ENCODE measurements at places on chromosomes 16 and 17.

DNA sequence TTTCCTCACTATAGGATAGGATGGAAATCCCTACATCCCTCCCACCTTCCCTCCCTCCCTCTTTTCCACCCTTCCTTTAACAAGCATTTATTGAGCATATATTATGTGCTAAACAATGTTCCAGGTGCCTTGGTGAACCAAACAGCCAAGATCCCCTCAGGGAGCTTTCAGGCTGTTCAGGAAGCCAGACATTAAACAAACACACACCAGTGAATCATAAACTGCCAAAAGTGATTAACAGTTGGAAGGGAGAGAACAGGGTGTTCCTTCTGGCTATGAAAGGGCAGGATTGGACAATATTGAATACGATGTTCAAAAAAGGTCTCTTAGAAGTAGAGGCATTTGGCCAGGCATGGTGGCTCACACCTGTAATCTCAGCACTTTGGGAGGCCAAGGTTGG lies 22.8 kb upstream of the CNEP1R1 start:
- no peak for DNase-seq

GRCh38 chr16:66919569-66920298 lies 1.0 kb upstream of the CDH16 start:
- no peak for DNase-seq

- DNase-seq: no peak
Observed at GRCh38 chr16:24522751-24523150, 16.6 kb upstream of the RBBP6 start.

- no peak for DNase-seq
Observed at GRCh38 chr16:86723689-86724088, 145.3 kb downstream of the FOXL1 start.

GRCh38 chr17:67283731-67284516 lies 38.9 kb upstream of the HELZ start:
- DNase-seq: no peak

DNA sequence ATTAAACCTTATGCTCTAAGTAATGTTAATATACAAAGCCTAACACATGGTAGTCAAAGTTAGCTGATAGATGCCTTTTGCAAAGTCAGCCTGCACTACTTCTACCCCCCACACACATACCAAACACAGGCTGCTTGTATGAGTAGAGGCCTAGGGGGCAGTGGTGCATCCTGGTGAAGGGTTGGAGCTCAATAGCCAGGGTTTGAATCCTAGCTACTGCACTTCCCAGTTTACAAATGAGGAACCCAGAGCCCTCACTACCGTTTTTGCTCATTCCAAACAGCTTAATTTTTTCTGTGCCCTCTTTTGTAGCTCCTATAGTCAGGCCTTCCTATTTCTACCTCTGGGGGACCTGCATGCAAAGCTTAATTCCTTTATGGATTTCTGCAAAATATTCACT lies 18.9 kb upstream of the HYDIN start:
- no peak for DNase-seq

DNA sequence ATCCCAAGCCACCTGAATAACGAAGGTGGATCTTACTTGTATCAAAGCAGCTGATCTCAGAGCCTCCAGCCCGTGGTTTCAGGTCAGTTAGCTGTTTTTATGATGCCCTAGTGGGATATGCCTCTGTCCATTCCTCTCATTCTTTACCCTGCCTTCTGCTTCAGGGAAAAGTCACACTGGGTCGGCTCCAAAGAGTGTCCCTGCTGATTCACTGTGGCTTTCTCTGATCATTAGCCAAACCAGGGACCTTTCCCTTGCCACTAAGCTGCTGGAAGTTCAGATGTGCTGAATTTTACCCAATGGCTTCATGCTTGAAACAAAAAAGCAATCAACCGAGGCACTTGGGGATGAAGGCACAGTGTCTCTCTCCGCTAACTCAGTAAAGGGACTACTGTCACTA lies 170.2 kb upstream of the SALL1 start:
- DNase-seq: no peak

- peak; percentile 13 for DNase-seq
Observed at GRCh38 chr17:68592682-68593641, 8.2 kb downstream of the FAM20A start.

DNA sequence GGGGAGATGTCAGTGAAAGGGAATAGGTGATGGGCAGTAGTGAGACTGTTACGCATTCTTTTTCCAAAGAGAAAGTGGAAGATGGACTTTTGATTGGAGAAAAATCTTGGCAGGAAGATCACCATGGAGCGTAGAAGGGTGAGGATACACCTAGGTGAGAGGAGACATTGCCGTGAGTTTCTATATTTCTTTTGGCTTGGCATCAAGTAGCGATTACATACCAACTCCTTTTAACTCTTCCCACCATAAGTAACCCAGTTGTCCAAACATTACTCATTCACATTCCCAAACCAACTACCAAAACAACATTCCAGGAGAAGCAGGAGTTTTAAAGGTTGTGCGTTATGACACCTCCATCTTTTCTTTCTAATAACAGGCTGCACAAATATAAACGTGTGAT lies 10.7 kb upstream of the KRT28 start:
- DNase-seq: no peak

DNA sequence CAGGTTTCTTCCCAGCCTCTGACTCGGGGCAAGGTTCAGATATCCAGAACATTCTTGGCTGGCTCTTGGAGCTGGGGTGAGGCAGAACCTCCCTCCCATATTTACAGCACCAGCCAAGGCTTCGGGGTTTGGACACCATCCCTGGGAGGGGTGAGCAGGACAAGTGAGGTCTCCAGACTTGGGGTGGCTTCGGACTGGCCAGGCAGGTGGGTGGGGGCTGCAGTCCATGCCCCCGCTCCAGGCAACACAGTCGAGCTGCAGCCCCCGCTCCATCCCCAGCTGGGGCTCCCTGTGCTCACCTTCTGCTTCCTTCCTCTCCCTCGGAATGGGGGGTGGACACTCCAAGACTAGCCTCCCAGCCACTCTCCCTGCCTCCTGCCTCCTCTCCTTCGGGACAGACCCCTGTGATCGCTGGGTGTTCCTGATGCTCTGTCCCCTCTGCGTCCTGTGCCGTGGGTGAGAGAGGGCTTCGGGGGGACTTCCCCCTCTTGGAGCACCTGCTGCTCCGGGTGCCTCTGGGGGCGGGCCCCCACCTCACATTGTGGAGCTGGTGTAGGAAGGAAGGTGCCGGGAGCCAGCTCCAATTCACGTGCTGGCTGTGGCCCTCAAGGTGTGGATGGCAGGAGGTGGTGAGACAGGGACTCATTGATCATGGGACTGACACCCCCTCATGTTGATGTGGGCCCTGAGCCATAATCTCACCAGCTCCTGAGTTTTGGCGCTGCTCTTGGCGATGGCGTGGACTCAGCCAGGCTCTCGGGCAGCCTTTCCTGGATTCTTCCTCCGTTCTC lies 189.2 kb downstream of the SEC14L1 start:
- no peak for DNase-seq

- no peak for DNase-seq
Observed at GRCh38 chr16:75761108-75761507, 34.8 kb upstream of the CPHXL start.

- no peak for DNase-seq
Observed at GRCh38 chr16:67764158-67764667, 42.1 kb downstream of the RANBP10 start.
